ENCODE measurements at places on chromosomes 6 and 20.

DNA sequence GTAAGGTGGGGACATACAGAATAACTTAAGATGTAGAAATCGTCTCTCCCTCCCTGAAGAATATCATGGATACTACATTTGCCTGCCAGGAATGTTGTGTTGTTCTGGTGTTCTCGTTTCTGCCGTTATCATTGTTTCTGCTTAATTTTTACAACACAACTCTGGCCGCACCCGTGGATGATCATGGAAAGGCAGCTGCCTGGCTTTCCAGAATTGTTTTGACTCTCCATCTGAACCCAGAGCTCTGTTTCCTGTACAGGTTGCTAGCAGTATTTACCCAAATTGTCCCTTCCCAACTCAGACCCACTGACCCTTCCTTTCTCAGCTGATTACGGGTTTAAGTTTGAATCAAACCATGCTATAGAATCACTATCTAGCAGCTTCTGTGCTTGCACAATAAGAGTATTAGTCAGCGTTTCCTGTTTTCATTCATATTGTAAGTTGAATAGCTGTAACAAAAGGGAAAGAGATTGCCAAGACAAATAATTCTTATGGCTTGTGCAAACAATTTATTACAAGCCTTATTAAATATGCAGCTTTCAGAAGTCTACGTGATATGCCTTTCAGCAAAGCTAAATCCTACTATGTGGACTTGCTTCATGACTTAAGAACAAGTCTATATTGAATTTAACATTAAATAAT lies 139.0 kb downstream of the MTHFD1L start:
- peak; percentile 74 for DNase-seq

- DNase-seq: no peak
Measured at GRCh38 chr20:58627212-58628072, 23.6 kb upstream of the STX16 start.

DNA sequence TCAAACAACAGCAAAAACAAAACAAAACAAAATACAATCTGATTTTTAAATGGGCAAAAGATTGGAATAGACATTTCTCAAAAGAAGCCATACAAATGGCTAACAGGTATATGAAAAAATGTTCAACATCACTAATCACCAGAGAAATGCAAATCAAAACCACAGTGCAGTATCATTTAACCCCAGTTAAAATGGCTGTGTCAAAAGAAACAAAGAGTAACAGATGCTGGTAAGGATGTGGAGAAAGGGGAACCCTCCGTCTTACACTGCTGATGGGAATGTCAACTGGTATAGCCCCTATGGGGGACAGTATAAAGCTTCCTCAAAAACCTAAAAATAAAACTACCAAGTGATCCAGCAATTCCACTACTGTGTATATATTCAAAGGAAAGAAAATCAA lies 10.9 kb upstream of the NELFCD start:
- no peak for DNase-seq

- DNase-seq: no peak
Measured at GRCh38 chr6:151300267-151300991, 60.7 kb downstream of the AKAP12 start.

DNA sequence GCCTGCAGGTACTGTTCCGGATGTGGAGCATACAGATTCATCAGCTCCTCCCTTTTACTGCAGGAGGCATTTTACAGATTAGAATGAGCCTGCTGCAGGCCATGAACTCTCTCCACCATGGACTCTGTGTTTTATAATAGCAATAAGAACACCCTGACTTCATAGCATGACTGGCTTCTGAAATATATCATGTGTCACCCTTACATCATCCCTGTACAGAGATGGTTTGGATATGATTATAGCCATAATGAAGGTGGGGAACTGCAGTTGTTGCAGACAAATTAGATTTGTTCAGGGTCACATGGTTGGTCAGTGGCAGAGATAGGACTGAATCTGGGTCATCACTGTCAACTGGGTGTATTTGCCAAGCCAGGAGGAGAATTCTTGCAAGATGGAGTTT lies 100.7 kb downstream of the FOXO3 start:
- DNase-seq: peak; percentile 25

DNA sequence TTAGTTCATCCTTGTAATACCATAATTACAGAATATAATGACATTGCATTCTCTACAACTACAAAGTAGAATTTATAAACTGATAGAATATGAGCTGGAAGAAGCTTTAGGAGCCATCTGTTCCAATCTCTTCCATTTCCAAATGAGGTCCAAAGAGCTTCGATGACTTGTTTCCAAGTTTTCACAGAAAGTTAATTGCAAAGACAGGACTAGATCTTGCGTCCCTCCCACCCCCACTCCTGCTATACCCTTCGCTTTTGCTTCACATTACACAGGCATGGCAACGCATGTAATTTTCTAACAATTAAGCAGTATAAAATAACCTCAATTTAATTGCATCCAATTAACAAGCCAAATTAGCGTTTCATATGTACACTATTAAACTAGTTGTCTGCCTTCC lies 7.0 kb downstream of the HIVEP2 start:
- no peak for DNase-seq

All from AG08395 (cell line).